ENCODE measurements at places on chromosomes 5 and 9.

DNA sequence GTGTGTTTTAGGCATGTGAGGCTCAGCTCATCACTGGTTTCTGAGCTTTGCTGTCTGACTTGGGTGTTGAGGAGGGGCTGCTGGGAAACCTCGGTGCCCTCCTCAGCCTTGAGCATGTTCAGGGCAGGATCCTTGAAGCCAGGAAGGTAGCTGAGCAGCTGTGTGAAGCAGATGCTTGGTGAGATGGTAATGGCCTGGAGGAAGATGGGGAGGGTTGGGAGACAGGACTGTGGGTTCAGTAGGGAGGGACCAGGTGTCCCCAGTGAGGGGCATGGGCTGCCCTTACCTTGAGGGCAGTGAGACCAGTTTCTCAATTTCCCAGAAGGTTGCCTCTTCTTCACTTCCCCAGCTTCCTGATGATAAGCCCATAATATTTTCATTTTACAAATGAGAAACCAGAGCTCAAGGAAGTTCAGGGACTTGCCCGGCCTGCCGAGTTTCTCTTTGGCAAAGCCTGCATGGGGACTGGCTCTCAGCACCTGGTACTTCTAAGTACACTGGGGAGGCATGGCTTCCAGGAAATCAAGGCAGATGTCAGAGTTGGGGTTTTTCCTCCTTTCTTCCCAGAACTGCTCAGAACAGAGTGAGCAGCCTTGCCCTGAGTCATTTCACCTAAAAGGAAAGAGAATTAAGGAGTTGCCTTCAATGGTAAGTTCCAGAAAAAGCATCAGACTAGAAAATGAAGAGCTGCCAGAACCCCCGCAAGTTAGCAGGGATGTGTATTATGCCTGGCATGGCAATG lies 225.7 kb downstream of the MAST4 start:
- DNase-seq, result no peak

GRCh38 chr9:112278152-112278551 lies 55.3 kb downstream of the PTBP3 start:
- no peak for DNase-seq

GRCh38 chr5:81895307-81895706 lies 76.5 kb upstream of the ATG10 start:
- no peak for DNase-seq

GRCh38 chr5:63573380-63573779 lies 388.9 kb downstream of the HTR1A start:
- no peak for DNase-seq

- no peak for DNase-seq
Observed at GRCh38 chr9:15423231-15423985, 732 bp downstream of the SNAPC3 start.

- no peak for DNase-seq
Observed at GRCh38 chr9:14135421-14135820, 178.5 kb downstream of the NFIB start.

GRCh38 chr5:114255260-114255659 lies 106.6 kb upstream of the KCNN2 start:
- no peak for DNase-seq

DNA sequence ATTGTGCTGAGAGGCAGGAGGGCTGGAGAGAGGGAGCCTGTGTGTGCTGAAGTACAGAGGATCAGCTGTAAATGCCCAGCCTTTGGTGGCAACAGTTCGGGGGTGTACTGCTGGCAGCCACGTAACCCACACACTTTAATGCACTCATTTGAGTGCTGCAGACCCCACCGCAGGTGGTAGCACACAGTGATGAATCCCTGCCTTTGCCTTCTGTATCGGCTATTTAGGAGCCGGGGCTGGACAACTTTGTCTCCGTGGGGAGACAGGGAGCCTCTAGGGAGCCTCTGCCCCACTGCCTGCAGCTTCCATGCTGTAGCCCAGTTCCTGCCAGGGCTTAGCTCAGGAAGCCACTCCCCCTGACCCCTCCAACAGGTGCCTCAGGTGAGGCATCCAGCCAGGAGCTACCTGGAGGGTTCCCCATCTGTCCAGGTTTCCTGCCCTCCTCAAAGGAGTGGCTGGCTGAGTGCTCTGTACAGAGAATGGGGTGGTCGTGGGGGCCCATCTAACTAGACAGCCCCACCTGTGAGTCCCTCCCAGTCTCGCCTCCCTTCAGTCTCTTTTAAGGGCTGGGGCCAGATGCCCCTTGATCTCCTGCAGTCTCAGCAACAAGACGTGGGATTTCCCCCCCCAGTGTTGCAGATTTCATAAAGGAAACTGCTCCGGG lies 44.5 kb downstream of the SECISBP2 start:
- DNase-seq, result no peak

GRCh38 chr9:77163884-77164283 lies 13.4 kb upstream of the VPS13A start:
- DNase-seq, result no peak

- DNase-seq, result no peak
Observed at GRCh38 chr5:155884041-155884440, 442.9 kb upstream of the SGCD start.

DNA sequence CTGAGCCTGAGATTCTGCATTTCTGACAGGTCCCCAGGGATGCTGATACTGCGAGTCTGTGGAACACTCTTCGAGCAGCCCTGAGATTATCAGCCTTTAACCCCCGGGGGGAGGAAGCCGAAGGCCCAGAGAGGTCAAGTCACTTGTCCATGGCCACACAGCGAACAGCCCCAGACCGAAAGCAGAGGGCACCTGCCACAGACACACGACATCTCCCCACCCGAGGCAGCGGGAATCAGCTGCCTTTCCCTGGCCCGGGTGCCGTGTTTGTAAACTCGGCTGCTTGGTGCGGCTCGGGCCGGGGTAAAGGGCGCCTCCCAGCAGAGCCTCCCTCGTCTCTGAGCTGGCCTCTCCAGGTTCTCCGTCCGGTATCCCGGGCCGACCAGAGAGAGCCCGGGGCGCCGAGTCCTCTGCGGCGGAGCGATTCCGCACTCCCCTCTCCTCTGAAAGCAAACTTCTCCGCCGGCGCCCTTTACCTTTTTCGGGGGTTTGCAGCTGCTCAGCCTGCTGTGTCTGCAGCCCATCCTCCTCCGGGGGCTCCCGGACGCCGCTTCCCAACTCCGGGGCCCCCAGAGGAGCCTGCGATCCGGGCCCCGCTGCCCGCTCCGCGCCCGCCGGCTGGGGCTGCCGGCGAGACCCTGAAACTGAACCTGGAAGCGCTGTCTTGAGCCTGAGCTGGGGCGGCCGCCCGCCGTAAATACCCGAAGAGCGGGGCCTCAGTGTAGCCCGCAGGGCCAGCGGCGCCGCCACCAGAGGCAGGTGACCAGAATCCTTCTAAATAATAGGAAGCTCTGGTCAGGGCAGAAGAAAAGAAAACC lies at the start of gene CCDC69:
TSS of gene CCDC69 (minus strand) at position 646 of the 818 bp plus-strand sequence. CDS start at position 524, 122 bp downstream.
- no peak for DNase-seq

- no peak for DNase-seq
Observed at GRCh38 chr5:59358005-59358861, 535.3 kb downstream of the PDE4D start.

GRCh38 chr5:125778791-125779190 lies 644.4 kb upstream of the GRAMD2B start:
- DNase-seq, result no peak

GRCh38 chr5:176740131-176740701 lies 70.1 kb upstream of the UNC5A start:
- no peak for DNase-seq

GRCh38 chr9:135479469-135480052 lies at the start of gene PPP1R26:
TSS of gene PPP1R26 (plus strand) at chr9:135479782. CDS start at chr9:135484511, 4,729 bp downstream.
- no peak for DNase-seq

GRCh38 chr9:5949103-5949699 lies 58.5 kb downstream of the MLANA start:
- DNase-seq, result peak; percentile 4

- no peak for DNase-seq
Observed at GRCh38 chr9:106438928-106439327, 424.0 kb upstream of the ZNF462 start.

DNA sequence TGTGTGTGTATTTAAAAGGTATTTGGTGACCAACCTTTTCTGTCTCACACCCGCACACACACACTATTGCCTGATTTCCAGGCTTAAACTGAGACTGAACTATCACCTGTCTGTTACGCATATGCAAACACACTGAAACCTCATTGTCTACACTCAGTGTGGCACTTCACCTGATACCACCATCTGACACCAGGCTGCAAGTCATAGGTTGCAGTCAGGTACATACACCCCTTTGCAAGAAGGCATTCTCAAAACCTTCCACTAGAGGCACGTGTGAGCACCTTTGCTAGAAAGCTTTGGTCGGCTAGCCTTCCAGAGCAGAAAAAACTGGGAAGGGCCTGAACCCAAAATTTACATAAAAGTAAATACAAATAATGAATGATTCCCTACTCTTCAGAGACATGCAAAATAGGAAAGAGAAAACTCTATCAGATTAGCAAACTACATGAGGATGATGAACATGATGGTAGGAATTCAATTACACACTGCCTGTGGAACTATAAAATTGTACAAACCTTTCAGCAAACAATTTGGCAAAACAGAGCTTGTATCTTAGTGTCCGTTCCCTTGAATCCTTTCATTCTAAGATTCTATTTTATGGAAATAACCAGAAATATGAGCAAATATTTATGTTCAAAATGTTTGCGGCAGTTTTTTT lies 5.9 kb upstream of the FOXD1 start:
- DNase-seq, result peak; percentile 16

- no peak for DNase-seq
Observed at GRCh38 chr9:131813116-131813515, 73.2 kb upstream of the RAPGEF1 start.

DNA sequence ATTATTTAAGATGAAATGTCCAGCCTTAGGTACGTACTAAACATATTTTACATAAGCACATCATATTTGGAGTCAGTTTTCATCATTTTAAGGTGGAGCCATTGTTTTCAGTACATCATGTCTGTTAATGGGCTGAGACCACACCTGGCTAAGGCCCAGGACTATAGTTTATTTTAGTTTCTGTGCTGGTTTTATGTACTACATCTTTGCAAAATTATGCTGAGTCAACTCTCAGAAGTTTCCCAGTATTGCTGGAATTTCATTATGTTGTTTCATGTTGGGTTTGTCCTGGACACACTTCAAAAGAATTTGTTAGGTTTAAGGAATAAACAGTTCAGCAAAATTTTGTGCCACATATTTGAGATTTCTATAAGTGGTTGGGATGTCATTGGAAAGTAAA lies 171.2 kb downstream of the CCDC171 start:
- DNase-seq, result no peak

DNA sequence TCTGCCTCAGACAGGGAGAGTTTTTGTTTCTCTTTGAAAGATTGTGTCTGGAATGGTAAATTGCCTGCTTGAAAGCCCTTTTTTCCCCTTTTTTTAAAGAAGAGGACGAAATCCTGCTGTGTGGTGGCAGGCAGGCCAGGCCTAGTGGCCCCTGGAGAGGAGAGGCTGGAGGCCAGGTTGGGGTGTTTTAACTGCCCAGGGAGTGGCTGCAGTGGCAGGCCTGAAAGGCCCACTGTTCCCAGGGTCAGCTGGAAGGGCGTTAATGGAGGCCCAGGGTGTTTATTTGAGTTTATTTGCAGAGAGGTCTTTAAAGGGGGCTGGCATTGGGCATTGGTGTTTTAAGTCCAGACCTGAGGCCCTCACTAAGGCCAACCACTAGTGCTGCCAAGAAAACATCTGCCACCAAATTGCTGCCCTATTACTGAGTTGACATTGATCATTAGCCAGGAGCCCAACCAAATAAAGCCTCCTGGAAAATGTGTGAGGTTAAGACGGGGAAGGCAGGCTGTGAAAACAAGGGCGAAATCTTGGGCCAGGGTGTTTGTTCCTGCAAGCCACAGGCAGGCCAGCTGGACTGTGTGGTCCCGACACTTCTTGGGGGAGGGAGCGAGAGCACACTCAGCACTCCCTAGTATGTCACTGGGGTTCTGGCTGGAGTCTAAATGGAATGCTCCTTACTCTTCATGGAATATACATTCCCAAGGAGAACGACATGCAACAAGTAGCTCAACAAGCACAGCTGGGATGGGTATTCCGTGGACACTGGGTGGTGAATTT lies 5.0 kb downstream of the JADE2 start:
- DNase-seq, result no peak

DNA sequence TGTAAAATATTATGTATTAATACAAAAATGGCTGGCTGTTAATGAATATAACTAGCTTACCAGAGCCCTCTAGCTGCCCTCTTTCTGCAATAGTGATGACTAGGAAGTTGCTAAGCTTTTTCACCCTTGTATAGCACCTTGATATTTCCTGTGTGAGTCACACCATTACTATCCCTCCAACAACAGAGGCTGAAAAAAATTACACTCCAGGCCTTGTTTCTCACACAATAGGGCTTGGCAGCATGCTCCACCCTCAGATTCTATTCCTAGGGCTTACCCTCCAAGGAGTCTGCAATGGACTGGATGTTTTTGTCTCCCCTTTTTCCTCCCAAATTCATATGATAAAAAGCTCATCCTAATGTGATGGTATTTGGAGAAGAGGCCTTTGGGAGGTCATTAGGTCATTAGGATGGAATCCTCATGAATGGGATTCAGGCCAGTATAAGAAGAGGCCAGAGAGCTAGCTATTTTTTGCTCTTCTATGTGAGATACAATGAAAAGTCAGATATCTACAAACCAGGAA lies 184.6 kb upstream of the MAP1B start:
- no peak for DNase-seq

DNA sequence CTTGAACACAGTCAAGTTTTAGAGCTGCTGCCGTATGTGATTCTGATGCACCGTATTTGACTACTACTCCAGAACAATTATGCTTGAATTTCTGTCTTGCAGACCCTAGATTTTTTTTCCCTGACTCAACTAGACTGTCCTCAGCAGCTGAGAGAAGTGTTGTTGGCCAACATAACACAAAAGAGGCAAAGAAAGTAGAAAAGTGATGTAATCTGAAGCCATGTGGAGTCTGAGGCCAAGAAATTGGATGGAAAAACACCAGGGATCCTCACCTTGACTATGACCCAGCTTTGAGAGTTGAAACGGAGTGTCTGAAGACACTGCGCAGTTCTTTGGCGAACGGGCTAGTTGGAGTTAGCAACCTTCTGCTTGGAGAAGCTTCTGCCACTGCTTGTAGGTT lies 36.3 kb upstream of the FGF1 start:
- no peak for DNase-seq

- no peak for DNase-seq
Observed at GRCh38 chr5:59328709-59329296, 564.7 kb downstream of the PDE4D start.

DNA sequence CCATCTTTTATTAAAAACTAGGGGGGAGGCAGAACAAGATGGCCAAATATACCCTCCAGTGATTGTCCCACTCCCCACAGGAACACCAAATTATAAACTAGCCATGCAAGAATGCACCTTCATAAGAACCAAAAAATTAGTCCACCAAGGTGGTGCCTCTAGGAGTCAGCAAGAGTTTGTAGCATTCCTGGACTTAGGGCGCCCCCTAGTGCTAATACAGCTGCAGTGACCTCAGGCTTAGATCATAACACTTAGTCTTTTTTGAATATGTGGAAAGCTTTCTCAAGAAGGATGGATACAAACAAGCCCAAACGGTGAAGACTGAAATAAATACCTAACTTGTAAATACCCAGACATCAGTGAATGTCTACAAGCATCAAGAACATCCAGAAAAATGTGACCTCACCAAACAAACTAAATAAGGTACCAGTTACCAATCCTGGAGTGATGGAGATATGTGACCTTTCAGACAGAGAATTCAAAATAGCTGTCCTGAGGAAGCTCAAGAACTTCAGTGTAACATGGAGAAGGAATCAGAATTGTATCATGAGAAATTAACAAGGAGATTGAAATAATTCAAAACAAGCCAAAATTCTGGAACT lies 19.3 kb downstream of the PPIP5K2 start:
- DNase-seq, result peak; percentile 51

- no peak for DNase-seq
Observed at GRCh38 chr9:36999728-37000333, 34.2 kb downstream of the PAX5 start.

All from stimulated activated CD8-positive, alpha-beta memory T cell treated with anti-CD3 and anti-CD28 coated beads, Interleukin-7, amount 100 ng/mL, for 1 hour (primary cell).